ENCODE measurements at places on chromosomes 1 and 21.

GRCh38 chr21:40120940-40121575 lies 253.8 kb downstream of the PCP4 start:
- peak; percentile 9 for DNase-seq

- DNase-seq, result no peak
Measured at GRCh38 chr1:118257946-118258345, 72.9 kb upstream of the SPAG17 start.

DNA sequence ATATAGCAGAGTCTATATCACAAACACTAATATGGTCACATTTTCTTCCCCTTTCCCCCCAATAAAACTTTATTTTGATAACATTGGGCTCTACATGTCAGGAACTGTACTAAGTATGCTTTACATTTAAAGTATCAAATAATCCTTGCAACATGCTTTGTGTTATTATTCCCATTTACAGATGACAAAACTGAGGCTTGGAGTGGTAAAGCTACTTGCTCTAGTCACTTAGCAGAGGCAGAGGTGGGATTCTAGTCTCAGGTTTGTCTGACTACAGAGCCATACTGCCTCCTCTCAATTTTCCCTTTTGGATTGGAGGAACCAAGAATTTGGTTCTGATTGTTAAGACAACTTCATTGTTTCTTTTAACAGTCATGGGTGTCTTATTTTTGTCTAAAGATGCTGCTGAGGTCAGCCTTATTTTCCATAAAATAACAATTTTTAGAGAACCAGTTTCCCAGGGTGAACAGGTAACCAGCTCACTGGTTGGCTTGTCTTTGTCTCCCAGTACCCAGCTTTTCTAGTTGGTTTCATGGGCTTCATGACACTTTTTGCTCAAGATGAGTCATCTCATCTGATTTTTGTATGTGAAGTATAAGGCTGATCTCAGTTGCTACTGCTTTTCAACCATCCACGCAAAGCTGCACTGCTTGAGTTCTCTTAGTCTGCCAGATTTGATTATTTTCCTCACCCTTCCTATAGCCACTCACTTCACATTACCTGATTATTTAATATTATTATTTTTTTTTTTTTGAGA lies 81.0 kb upstream of the ARID1A start:
- peak; percentile 26 for DNase-seq

- no peak for DNase-seq
Measured at GRCh38 chr1:201335174-201335870, 42.2 kb downstream of the TNNT2 start.

DNA sequence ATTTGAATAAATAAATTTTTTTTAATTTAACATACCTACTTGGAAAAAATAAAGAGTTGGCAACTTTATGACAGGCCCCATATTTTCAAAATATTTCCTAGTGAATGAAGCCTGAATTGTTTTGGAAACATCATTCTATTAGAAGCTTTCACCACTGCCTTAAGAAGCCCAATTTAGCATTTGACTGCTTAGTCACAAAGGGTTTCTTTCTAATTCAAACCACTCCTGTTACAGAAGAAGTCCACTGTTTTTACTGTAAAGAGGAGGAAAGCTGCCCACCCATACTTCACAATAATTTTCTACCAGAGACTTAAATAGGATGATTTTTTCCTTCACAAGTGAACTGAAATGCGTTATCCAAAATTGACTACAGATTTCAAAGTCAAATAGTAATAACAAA lies 534.6 kb upstream of the PTBP2 start:
- DNase-seq, result no peak

DNA sequence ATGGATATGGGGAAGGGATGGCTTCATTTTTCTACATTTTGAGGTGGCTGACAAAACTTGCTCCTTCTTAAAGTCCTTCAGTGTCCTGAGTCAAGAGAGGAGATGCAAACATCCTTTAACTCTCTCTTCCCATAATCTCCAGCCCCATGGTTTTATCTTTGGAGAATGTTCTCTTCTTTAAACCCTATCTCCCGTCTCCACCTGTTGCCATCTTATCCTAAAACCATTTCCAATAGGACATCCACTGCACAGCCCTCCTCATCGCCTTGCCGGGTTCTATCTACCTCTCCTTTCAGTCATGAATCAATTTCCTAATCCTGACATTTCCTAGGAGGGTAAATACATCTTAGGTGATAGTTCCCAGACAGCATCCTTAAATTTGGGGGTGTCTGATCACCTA lies 44.2 kb upstream of the KCNE2 start:
- no peak for DNase-seq

DNA sequence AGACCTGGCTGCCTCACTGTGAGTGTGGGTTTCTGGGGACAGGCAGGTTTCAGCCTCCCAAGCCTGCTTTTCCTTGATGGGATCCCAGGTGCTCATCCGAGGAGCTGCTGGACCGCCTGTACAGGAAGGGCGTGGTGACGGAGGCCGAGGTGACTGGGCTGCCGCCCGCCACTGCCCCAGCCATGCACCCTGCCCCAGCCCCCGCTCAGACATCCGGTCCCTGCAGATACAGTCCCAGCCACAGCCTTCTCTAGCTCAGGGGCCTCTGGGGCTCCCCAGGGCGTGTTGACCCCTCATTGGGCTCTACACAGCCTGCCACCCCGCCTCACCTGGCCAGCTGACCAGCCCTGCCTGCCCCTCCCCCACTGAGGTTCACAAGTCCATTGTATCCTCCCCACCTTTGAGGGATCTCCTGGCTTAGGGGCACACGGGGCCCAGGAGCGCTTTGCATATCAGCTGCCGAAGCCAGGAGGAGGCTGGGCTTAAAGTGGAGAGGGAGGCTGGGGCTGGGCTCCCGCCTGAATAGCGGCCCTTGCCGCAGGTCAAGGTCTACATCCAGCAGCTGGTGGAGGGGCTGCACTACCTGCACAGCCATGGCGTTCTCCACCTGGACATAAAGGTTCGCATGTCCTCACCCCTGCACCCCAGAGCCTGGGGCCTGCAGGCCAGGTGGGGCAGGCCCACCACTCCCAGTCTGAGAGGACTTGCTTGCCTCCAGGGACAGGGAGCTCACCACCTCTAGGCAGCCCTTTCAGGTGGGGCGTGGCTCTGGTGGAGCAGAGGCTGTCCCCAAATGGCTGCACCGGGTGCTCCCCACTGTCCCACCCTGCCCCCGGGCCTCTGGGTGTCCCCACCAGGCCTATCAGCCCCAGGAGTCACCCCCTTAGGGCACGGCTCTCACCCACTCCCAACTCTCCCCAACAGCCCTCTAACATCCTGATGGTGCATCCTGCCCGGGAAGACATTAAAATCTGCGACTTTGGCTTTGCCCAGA lies 38.5 kb downstream of the TRIM11 start:
- no peak for DNase-seq

- no peak for DNase-seq
Measured at GRCh38 chr1:212106286-212106792, 70.8 kb downstream of the DTL start.

GRCh38 chr1:85943526-85943925 lies 213.0 kb downstream of the COL24A1 start:
- no peak for DNase-seq

- DNase-seq, result no peak
Measured at GRCh38 chr1:41900603-41901444, 17.9 kb downstream of the HIVEP3 start.

- no peak for DNase-seq
Measured at GRCh38 chr21:42426876-42427480, 23.3 kb downstream of the UBASH3A start.

GRCh38 chr1:217134857-217135568 lies 411.8 kb upstream of the ESRRG start:
- no peak for DNase-seq

DNA sequence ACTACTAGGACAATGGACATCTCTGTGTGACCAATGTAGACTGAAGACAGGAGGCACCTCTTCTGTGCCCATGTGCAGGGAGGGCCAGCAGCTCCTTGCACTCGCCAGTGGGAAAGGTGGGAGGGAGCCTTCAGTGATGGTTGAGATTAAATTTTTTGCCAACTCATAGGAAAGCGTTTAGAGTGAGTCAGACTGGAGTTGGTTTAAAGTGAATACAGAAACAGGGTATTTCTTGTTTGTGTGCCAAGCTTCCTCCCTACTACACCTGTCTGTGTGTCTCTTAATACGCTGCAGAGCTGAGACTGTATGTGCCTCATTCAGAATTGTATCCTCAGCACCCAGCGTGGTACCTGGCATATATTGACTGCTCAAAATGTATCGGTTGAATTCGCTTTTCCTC lies 13.5 kb upstream of the COL16A1 start:
- DNase-seq, result no peak

GRCh38 chr1:72946903-72947499 lies 664.7 kb upstream of the NEGR1 start:
- DNase-seq, result no peak

DNA sequence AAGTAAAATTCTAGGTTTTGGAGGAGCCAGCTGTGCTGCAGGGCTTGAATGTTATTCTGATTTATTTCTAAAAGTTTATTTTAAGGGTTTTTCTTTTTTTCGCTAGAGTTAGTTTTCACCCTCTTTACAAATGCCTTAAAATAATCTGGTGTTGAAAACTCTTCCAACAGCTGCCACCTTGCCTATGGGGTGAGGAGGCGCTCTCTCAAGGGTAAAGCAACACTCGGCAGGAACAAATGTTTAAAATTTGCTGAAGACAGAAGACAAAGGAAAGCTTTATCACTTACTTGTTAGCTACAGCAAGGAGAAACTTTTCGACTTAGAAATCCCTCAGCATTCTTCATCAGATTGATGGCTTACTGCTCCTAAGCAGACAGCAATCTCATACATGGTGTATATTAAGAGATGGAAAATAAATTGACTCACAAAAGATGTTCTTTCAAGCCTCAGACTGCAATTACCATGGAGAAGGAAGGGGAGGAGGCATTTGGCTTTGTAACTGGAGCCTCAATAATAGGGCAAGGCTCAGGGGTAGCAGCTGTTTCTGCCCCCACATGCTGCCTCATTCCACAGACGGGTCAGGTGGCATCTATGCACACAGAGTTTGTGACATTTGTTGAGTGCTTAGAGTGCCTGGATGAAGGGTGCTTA lies 79.8 kb upstream of the RALGPS2 start:
- no peak for DNase-seq
